ENCODE measurements at places on chromosomes 1 and 21. TPM values are rescaled to one million over a fixed set of nuclear protein-coding genes. Genes with fewer than 3 reads are reported as not detected.

- no peak overlapping the region for H3K27ac ChIP-seq
- no peak for DNase-seq
- no peaks in the 10 kb centered on the region for H3K36me3 ChIP-seq
Measured at GRCh38 chr21:39066829-39067780, 116.1 kb downstream of the PSMG1 start.

The S100A7 gene
- not detected for total RNA-seq

DNA sequence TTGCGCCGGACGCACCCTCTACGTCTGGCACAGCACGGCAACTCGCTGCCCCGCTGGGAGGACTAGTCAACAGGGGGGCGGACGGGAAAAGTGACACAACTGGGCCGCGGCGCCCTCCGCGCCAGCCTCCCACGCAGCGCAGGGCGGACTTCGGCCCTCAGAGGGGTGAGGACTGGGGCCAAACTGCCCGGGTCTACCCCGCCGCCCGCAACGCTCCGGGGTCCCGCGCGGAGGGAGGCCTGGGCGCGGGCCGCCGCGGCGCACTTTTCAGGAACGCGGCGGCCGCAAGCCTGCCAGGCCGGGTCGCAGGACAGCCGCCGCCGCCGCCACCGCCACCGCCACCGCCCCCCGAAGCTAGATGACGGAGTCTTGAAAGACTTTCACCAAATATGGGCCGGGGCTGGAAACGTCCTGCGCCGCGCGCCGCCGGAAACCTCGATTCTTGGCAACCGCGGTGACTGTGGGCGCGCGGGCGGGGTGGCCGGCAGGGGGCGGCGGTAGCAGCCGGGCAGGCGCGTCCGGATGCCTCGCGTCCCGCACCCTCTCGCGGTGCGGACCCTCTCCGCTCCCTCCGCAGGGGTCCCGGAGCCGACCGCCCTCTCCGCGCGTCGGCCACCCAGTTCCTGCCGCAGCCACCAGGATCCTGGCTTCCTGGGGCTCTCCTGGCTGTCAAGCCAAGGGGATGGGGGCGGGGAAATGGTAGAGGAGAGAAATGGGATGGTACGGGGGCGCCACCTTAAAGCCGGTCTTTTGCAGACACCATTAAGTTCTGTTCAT is 3.7 kb upstream of the CCN1 start:
- peak overlapping the region; percentile 91 for H3K27ac ChIP-seq
- H3K4me3 ChIP-seq = peak overlapping the region; percentile 80
- H3K27me3 ChIP-seq = no peaks in the 10 kb centered on the region
- H3K36me3 ChIP-seq = no peaks in the 10 kb centered on the region
- H3K4me1 ChIP-seq = peaks cover 19% of the 10 kb centered on the region

GRCh38 chr1:239237912-239238311 is 148.5 kb upstream of the CHRM3 start:
- H3K36me3 ChIP-seq = no peaks in the 10 kb centered on the region
- peak; percentile 28 for DNase-seq
- H3K27ac ChIP-seq = no peak overlapping the region
- H3K4me1 ChIP-seq = no peaks in the 10 kb centered on the region
- no peak overlapping the region for H3K4me3 ChIP-seq
- no peaks in the 10 kb centered on the region for H3K27me3 ChIP-seq

The GPATCH3 gene
- 18.9 TPM for total RNA-seq
